ENCODE measurements at places on chromosomes 7 and 10.

- DNase-seq: no peak
Measured at GRCh38 chr7:44650772-44651171, 44.3 kb downstream of the OGDH start.

- DNase-seq: no peak
Measured at GRCh38 chr7:30791114-30791513, 19.9 kb downstream of the MINDY4 start.

DNA sequence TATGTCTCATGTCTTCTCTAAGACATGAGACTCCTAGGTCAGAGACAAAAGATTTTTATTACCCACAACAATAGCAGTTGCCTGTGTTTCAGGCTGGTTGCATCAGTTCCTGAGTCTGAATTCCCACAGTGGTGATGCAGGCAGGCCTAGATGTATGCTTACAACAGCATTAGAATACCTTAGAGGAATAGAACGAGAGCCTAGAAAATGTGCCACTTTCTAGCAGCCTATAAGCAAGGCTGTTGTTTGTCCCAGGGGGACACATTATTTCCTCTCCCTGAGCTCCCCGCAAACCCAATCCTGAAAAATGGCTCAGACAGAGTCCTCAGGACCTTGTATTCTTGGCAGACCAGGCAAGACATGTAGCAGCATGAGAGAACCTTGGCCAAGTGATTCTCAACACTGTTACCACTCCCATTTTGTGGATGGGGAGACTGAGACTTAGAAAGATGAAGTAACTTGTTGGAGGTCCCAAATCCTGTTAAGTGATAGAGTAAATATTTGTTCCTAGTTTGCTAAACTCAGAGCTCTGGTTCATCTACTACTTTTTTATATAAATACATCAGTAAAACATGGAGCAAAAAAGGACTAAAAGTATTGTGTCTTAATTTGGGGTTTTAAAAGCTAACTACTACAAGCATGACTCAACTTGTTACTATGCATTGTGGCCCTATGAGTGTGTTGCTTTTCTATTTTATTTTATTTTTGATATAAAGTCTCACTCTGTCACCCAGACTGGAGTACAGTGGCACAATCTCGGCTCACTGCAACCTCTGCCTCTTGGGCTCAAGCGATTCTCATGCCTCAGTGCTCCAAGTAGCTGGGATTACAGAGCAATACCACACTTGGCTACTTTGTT, 14.2 kb downstream of the VTI1A start:
- DNase-seq: no peak

DNA sequence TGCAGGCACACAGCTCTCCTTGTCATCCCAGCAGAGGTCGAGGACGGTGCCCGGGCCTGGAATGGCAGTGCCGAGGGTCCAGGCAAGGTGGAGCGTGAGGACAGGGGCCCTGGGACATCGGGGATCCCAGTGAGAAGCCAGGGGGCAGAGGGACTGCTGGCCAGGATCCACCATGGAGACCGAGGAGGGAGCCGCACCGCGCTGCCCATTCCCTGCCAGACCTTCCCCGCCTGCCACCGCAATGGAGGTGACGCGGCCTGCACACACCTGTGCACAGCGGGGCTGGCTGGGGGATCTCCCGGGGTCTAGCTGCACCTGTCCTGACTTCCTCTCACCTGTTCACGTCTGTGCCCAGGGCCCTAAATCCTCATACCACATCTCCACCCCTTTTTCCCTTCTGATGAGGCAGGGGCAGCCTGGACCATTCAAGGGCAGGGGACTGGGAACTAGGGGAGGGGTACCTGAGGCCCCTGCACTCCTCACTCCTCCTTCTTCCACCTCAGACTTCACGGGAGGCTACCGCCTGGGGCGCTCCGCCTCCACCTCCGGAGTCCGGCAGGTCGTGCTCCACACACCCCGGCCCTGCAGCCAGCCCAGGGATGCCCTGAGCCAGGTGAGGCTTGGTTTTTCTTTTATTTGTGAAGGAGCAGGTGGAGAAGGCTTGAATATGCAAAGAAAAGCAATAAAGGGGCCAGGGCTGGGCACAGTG, 6.9 kb downstream of the NYAP1 start:
- no peak for DNase-seq

DNA sequence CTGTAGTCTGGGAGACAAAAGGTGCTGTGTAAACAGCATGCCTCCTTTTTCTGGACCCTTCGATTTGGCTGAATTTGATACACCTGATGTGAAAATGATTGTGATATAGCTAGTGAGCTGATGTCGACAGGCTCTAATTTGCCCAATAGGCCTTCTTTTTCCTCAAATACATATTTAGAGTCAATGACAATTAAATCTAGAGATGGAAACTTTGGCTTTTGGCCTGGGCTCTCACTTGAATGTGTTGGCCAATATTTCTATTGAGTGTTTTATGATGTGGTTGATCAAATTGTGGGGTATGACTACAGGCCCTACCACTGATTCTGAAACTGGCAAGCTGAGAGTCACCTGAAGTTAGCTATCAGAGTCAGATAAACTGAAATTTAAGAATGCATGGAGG, 151.8 kb upstream of the MEOX2 start:
- DNase-seq: no peak

GRCh38 chr10:47021850-47022249, 110.6 kb downstream of the PTPN20 start:
- DNase-seq: no peak

DNA sequence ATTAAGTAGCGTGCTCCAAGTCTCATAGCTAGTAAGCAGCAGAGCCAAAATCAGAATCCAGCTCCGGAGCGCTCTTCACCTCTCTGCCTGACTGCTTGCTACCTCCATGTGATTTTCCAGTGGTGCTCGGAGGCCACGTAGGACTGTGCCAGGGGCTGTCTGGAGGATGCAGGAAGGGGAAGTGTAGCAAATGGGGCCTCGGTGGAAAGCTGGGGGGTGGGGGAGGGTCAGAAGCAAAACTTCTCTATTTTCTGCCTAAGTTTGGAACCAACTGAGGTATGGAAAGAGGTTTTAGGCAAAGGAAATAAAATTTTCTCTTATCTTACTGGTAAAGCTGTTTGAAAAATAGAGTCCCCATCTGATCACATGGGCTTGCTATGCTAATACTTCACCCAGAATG, 108.7 kb downstream of the TBXAS1 start:
- no peak for DNase-seq

GRCh38 chr7:44378744-44379143, 53.4 kb upstream of the CAMK2B start:
- DNase-seq: no peak

- DNase-seq: no peak
Measured at GRCh38 chr7:78690174-78690573, 763.3 kb downstream of the MAGI2 start.

- DNase-seq: no peak
Measured at GRCh38 chr7:41921453-41921981, 218.6 kb upstream of the INHBA start.

- DNase-seq: no peak
Measured at GRCh38 chr7:2876031-2876731, 32.1 kb upstream of the GNA12 start.

- DNase-seq: no peak
Measured at GRCh38 chr7:28986765-28987110, 28.6 kb upstream of the TRIL start.

GRCh38 chr7:97842006-97842405, 30.2 kb downstream of the ASNS start:
- DNase-seq: no peak

GRCh38 chr10:122541541-122542002, 19.0 kb upstream of the DMBT1 start:
- no peak for DNase-seq

DNA sequence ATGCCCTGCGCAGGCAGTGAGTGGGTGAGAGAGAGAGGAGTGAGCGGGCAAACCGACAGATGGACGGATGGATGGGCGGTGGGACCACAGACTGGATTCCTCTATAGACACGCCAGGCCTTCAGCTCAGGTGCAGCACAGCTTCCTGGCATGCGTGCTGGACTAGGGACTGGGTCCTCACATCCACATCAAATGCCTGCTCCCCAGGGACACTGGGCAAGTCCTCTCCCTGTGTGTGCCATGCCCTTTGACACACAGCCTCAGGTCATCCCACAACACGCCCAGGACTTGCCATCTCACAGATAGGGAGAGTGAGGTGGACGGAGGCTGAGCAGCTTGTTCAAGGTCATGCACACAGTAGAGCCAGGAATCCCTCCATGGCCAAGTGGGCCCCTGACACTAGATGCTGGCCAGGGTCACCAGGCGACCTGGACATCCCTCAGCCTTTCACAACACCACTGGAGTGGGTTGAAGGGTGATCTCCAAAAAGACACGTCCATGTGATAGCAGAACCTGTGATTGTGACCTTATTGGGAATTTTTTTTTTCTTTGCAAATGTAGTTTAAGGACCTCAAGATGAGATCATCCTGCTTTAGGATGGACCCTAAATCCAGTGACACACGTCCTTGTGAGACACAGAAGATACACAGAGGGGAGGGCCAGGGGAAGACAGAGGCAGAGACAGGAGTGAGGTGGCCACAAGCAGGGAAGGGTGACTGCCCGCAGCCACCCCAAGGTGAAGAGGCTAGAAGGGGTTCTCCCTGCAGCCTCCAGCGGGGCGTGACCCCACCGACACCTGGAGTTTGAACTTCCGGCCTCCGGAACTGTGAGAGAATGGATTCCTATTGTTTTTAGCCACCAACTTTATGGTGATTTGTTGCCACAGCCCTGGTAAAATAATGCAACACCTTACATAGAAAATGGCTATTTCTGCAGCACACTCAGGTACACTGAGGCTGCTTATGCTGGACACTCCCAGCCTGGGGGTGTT, 155.0 kb upstream of the CHST15 start:
- no peak for DNase-seq

- no peak for DNase-seq
Measured at GRCh38 chr10:85995791-85996190, 370.8 kb downstream of the GRID1 start.

DNA sequence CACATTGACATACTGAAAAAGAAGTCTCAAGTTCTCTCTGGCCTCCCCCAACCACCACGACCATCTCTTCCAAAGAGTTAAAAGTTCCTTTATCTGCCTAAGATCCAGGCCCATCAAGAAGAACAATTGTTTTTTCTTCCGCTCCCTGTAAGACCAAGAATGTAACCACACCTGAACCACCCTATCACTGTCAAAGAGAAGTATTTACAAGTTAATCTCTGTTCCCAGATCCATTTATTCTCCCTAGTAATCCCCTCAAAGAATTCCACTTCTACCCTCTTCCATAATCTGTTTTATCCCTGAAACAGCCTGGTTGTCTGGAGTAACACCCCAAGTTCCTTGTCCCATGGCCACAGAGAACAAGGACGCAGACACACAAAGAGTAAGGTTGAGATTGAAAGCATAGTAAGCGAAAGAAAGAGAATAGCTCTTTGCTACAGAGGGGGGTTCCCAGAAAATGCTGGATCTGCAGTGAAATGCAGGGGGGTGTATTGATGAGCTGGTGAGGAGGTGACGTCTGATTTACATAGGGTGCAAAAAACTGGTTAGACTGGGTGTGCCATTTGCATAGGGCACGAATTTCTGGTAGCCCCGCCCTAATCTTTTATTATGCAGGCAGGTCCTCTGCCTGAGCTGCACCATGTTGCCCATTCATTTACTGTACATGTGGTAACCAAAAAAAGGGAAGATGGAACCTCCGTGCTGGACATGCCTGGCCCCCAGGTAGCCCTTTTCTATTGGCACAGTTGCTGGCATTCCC, 122.0 kb downstream of the SKIDA1 start:
- DNase-seq: no peak

Data from T-helper 9 cell (primary cell).